ENCODE measurements at places on chromosomes 3 and 15. TPM values are rescaled to one million over a fixed set of nuclear protein-coding genes. Genes with fewer than 3 reads are reported as not detected.

FOXL2 gene
- total RNA-seq: 0.09 TPM

SEC62 gene
- total RNA-seq: 67.9 TPM

GRCh38 chr3:56654460-56654859, 28.6 kb downstream of the TASOR start:
- no peak for DNase-seq

TEX55 gene
- not detected for total RNA-seq

DNA sequence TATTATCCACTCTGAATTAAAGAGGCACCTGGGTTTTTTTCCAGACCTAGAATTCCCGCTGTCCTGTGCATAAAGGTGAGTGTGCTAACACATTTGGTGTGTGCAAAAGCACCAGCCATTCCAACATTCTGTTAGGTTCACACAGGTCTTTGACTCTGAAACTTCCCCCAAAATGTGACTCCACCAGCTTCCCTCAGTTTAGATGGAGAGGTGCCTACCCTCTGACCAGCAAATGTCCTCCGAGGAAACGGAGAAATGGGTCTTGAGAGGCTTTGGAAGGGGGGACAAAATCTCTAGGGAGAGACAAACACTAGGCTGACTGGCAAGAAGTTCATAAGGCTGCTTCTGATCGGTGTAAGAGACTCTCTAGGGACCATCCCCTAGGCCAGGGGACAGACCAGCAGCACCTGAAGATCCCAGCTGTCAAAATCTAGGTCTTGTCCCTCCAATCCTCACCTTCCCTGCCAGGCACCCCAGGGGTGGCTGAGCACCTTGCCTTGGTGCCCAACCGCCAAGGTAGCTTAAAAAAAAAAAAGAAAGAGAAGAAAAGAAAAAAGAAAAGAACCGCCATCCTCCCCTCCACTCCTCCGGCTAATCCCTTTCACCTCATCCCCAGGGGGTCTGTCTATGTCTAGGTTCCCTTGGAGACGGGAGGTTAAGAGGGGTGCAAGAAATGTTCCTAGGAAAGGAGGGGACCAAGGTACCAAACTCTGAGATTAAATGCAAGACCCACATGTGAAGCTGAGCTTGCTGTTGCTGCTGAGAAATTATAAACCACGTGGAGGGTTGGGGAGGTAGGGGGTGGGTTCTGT, 2.0 kb upstream of the MECOM start:
- no peak for DNase-seq

KLHL6 gene
- 0.11 TPM for total RNA-seq

DNA sequence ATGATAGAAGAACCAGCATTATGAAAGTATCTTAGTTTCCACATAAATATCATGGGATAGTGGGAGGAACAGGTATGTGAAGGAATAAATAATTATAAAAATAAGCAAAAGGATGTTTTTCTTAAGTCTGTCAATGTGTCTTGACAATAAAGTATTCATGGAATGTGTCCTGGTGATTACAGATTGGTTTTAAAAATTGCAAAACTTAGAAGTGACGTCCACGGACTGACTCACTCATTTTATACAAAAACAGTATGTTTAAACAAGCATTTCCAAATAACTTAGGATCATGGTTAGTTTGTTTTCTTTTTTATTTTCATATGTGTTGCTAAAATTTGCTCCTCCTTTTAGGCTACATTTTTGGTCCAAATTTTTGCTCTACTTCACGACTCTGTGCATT, 687.0 kb upstream of the NECTIN3 start:
- DNase-seq: no peak

- no peak for DNase-seq
These were observed 53.5 kb downstream of the WWTR1 start for GRCh38 chr3:149604125-149604875.

ALDH1A3 gene
- 8.0 TPM for total RNA-seq

DNAH1 gene
- 3.2 TPM for total RNA-seq

- no peak for DNase-seq
These were observed 7.4 kb downstream of the PRC1 start for GRCh38 chr15:90986790-90987507.

DNA sequence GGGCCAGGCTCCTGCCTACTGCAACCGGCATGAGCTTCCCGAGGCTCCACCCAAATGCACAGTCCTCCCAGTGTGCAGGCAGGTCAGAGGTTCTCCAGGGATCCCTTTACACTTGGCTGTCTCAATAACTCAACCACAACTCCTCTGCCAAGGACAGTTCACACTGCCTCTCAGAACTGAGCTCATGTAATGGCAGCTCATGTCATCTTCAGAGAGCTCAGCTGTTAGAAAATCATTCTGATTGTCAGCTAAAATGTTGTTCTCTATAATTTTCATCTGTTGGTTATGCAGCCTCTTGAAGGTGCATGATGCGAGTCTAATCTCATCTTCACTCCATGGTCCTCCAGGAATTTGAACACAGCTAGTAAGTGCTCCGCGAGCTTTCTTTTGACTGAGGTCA, 76.7 kb downstream of the SST start:
- no peak for DNase-seq

GRCh38 chr3:8658306-8659212, 14.0 kb upstream of the SSUH2 start:
- DNase-seq: no peak

LRTM1 gene
- total RNA-seq: not detected

- peak; percentile 55 for DNase-seq
These were observed at the start of gene UBE2E1 for GRCh38 chr3:23805633-23806533. TSS of gene UBE2E1 (plus strand) at chr3:23805955. CDS start at chr3:23807270, 1,315 bp downstream.

KBTBD13 gene
- total RNA-seq: not detected

DNA sequence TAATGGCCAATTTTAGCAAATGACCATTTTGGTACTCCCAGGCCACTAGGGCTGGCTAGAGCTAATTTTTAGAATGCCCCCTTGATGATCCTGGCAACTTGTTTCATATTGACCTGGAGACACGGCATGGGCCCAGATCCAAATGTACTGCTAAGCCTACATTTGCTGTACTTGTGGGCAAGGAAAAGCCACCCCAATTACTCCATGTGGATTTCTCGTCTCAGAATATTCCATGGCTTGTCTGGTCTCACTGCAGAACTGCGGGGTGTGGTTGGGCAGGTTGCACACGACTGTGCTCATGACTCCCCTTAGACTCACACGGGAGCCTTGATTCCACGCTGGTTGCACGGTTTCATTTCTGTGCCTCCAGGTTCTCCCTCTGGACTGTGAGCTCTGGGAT, 140.9 kb downstream of the RPLP1 start:
- no peak for DNase-seq

TP63 gene
- not detected for total RNA-seq

DNA sequence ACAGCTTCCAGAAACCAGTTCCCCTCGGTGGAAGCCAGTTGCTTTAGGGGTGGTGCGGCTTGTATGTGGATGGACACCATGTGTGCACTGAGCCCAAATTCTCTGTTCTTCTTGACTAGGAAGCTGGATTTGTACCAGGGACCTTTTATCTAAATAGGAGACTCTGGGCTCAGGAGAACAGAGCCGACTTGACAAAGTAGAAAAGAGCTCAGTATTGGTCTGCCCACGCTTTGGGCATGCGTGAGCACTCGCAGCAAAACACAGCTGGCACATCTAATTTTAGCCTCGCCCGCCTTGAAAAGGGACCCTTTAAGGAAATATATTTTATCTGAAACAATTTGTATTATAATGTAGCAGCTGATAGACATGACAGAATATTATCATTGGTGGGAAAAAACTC, 1.1 kb upstream of the RBMS3 start:
- no peak for DNase-seq

TF gene
- 0.98 TPM for total RNA-seq

GRCh38 chr3:10511809-10512494, 6.6 kb upstream of the ATP2B2 start:
- no peak for DNase-seq

ANKRD34C gene
- total RNA-seq: not detected

DNA sequence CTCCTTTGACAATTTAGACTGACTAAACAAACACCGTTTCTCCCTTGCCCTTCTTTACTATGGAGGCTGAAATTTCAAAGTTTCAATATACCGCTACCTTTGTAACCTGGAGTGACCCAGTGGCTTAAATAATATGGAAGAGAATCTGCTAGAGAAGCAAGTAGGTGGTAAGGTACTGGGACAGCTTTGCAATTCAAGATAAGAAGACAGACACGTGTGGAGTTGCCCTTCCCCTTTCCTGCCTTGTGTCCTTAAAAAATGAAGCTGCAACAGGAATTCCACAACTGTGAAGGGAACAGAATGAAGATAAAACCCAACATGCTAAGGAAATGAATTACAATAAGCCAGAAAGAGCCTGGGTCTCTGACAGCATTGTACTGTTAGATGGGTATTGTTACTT, 26.4 kb downstream of the CBLB start:
- no peak for DNase-seq

BFSP2 gene
- total RNA-seq: not detected

DNA sequence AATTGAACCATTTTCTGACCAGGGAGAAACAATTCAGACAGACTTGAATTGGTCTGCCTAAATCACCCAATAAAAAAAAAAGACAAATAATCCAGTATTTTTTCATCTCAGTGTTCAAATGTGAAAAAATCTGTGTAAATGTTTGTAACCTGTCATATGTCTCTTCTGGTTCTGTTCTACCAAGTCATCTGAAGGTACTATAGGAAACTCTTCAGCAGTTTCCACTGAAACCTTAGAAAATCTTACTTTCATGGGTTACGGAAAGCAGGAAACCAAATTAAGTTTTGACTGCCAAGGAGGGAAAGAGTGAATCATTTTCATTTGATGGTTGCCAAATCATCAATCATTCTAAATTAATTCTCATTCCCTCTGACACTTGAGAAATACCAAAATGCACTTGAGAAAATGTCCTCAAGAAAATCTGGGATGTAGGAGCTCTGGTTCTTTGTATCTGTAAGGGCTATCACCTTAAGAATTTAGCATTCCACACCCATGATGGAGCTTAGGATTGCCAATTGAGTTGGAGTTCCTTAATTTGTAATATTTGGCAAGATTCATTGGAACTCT, 278.2 kb upstream of the KCNH8 start:
- no peak for DNase-seq

- no peak for DNase-seq
These were observed 84.9 kb downstream of the THBS1 start for GRCh38 chr15:39665629-39666250.

DNA sequence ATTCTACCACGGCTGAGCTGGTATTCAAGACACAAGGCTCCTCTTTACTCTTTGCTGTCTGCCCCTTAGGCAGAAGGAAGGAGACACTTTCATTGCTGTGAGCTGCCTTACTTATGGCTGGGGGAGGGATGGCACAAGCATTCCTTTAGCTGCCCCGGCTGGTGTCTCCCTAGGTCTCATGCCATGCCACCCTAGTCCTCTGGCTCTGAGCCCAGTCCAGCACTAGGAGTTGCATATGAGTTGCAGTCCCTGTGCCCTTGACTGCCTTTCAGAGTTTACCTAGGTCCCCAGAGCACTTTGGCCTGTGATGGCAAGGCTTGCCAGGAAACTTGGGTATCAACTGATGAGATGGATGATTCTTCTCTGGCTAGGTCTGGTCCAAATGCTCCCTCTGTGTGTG, 296.4 kb downstream of the RBMS3 start:
- DNase-seq: no peak

VEPH1 gene
- total RNA-seq: 8.8 TPM

DNA sequence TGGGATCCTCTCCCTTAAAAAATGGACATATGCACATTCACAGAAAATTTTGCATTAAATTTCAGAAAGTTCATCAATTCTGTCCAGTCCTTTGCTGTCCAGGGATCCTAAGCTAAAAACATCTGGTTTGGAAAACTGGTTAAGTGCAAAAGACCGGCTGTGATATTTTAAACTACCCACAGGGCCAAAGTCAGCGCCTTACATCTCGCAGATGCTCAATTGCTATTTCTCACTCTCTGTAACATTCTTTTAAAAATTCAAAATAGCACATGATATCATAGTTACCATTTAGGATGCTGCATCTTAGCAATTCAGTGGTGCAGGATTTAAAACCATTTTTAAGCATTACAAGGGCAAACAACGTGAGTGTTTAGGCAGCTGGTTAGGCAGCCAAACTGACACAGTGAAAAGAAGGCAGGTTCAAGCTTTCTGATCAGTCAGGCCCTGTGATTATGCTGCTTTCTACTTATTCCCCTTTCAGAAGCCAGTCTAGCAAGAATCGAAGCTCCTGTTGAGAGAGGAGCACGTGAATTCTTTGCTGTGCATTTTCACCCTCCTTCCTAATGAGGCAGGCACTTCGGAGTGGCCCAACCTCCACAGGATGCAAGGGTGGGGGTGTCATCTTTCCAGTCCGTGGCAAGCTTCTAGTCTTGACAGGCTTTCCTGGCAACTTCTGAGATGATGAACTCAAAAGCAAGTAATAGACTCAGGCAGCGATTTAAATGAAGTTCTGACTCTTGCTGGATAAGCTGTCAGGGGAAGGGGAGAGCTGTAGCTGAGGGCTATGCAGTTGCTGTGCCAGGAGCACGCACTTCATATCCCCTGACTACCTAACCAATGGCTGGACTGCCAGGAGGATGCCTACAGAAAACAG, 8.8 kb downstream of the PRICKLE2 start:
- no peak for DNase-seq

SCN11A gene
- 0.63 TPM for total RNA-seq

C2CD4A gene
- not detected for total RNA-seq

NEDD4 gene
- total RNA-seq: 20.3 TPM

DNA sequence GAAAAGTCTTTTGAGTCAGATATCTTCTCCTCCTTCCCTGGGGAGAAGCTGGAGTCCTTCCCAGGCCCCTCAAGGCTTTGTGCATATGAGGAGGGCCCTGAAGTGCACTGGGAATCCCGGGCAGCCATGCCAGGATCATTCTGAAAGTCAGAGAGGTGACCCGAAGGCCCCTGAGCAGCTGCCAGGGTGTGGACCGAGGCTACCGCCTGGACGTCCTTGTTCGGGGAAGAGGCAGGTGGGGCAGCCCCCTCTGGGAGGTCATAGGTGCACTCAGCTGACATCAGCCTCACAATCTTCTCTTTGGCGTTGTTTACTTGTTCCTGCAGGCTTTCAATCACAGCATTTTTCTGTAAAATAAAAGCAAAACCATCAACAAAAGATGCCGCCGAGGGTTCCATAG, 73.8 kb upstream of the GSK3B start:
- DNase-seq: no peak

ITIH3 gene
- not detected for total RNA-seq

STRC gene
- total RNA-seq: 0.19 TPM

- no peak for DNase-seq
These were observed 12.4 kb upstream of the CCDC80 start for GRCh38 chr3:112653209-112653871.

DNA sequence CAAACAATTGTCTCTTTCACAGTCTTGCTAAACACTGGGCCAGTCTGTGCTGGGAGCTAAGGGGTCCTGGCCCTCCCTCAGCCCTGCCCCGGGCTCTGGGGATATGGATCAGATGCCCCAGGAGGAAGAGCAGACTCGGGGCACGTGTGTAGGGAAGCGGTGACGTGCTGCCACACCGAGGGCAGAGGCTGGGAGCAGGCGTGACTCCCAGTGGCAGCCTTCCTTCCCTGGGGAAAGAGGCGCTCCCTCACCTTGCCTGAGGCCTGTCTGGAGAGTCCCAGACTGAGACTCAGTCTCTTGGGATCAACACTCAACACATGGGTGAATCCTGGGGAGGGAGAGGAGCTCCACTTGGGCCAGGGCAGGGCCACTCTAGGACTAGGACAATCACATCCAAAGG, 54.1 kb upstream of the GRIP2 start:
- no peak for DNase-seq

LRRC49 gene
- 20.2 TPM for total RNA-seq

All from neural crest cell (in vitro differentiated cells).